ENCODE measurements at places on chromosomes 2 and 18.

GRCh38 chr2:85269959-85270358 is 57.8 kb downstream of the TGOLN2 start:
- no peak for DNase-seq

DNA sequence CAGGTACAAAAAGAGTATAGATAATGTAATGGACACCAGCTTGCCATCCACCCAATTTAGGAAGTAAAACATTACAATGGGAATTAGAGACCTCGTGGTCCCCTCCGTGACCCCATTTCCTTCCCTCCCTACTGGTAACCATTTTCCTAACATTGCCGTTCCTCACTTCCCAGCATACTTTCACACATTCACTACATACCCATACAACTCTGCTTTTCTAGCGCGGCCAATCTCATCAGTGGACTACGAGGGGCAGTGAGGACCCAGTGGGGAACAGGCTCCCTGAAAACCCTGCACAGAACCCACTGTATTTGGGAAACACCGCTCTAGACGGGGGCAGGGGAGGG is 1.1 kb downstream of the ENOSF1 start:
- no peak for DNase-seq

GRCh38 chr2:200211643-200212042 is 94.8 kb upstream of the SPATS2L start:
- no peak for DNase-seq

DNA sequence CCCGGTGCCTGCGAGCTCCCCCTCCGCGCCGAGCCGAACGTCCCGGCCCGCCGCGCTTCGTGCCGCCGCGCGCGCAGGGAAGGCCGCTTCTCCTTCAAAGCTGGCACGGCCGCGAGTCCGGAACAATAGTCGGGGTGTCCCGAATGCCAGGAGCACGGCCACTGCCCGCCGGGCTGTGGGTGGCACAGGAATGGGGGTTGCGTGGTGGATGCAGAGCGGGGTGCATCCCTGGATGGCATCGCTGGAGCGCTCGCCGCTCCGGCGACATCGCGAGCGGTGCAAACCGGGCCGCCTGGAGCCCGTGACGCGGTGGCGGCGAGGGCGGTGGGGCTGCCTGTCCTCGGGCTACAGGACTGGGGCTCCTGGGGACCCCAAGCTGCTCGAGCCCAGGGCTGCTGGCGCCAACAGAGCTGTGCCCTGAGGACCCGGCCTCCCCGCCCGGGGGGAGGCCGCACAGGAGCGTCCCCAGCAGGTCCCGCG is 1.1 kb upstream of the SATB2 start:
- DNase-seq, result peak; percentile 75

GRCh38 chr18:53909668-53910067 is 314.8 kb downstream of the MBD2 start:
- DNase-seq, result no peak

DNA sequence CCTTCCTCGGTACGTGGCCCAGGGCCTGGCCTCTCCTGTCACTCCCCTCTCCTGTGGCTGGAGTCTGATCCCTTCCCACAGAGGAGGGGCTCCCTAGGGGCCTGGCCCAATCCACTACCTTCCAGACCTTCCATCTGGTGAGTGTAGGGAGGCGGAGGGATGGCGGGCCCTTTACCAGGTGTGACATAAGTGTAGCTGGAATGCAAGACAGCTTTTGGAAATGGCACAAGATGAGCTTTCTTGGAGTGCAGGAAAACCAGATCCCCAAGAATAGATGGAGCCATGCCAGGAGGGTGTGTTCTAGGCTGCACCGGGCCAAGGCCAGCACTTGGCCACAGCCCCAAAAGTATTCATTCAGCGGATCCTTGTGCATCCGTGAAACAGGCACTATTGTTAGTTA is 30.1 kb downstream of the IGFBP5 start:
- DNase-seq, result no peak
